ENCODE measurements at places on chromosomes 1 and 21.

DNA sequence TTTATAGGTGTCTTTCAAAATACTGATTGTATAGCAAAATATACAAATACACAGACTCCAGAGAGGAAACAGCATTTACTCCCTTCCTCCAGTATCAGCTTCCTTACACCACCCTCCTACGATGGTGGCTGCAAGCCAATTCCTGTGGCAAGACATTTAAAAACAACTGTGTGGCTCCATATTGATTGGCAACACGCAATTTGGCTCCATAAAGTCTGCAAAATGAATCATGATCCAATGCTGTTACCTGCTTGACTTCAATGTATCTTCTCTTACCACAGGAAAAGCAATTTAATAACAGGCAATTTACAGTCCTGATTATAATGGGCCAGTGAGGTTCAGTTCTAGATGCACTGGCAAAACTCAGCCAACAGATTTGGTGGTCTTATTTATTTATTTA lies 19.7 kb upstream of the ATP6V1G3 start:
- DNase-seq, result peak; percentile 47

DNA sequence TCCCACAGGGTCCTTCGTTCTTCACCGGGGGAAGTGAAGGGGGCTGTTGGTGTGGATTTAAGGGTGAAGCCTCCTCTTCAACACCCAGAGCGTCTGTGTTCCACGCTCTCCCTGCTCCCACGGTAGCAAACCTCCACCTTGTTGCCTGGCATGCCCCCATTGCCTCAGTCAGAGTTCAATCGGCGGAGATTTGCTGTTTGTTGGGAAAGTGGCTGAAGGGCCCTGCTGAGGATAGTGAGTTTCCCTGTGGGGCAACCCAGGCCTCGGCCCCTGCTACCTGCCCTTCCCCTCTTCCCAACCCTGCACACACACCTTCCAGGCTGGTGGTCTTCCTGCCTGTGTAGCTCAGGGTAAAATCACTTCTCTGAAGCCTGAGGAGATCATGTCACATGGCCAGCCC lies 60.5 kb downstream of the TOR1AIP2 start:
- DNase-seq, result no peak

GRCh38 chr1:177044390-177044789 lies 120.1 kb downstream of the ASTN1 start:
- no peak for DNase-seq

DNA sequence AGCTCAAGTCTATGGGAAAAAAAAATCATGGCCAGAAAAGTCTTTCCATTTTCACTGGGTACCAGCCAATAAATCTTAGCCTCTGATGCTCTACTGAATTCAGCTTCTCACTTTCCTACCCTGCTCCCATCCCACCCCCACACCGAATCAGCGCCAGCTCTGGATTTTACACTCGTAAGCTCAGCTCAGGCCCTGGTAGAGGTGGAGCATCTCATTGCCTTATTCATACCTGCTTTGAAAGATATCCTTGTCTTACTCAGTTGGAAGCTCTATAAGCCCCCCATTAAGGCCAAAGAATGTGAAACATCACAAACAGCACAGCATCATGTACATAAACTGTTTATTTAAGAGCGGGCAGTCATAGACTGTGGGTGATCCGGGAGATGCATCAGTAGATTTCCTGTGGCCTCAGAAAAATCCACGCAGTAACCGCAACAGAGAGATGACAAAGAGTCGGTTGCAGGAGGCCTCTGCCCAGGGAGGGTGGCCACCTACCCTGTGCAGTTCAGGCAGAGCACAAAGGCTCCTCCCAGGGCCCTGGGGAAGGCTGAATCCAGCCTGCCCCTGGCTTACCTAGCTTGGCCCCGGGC lies 36.4 kb upstream of the ETS2 start:
- DNase-seq, result no peak

DNA sequence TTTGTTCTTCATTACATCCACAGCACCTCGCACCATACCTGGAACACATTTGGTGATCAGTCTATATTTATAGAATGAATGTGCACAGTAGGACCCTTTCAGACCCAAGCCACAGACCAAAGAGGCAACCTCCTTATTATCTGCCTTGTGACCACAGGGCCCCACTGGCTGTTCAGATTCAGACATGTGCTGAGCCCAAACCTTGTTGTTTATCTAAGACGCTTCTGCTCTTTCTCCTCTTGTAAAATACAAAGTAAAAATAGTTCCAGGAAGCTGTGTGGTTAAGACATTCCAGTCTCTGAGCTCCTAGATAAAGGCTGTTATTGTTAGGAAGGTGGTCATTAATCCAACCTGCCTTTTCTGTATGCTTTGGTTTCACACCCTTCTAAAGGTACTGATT lies 3.6 kb upstream of the SCMH1 start:
- no peak for DNase-seq

DNA sequence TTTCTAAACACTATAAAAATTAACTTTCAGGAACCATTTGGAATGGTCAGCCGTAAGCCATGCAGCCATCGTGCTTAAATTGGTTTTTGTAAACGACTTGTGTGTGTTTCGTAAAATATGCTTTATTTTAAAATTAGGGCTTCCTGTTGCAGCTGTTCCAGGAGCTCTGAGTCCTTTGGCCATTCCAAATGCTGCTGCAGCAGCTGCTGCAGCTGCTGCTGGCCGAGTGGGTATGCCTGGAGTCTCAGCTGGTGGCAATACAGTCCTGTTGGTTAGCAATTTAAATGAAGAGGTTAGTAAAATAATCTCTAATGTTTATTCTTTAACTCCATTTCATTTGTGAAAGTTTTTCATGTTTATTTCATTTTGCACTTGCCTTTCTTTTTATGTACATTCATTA lies 83.1 kb downstream of the PTBP2 start:
- no peak for DNase-seq

- DNase-seq, result no peak
These were observed 8.4 kb upstream of the SLC37A1 start for GRCh38 chr21:42505090-42505726.

GRCh38 chr1:226332947-226333346 lies 24.0 kb upstream of the LIN9 start:
- DNase-seq, result no peak

DNA sequence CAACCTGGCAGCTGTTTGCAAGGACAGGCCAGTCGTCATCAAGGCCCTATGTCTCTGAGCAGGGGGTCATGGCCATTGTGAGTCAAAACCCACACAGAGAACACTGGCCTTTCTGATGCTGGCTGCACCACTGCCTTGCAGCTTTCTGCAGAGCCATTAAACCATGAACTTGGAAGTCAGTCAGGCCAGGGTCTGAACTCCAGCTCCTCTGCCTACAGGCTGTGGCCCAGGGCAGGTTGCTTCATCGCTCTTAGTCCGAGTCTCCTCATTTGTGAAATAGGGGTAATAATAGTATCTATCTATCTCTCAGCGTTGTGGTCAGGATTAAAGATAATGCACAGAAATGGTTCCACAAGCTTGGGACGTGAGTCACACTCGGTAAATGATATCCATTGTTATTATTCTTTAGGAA lies 35.8 kb upstream of the HIVEP3 start:
- no peak for DNase-seq

- no peak for DNase-seq
These were observed 1.7 kb downstream of the SLC19A1 start for GRCh38 chr21:45540601-45540970.

DNA sequence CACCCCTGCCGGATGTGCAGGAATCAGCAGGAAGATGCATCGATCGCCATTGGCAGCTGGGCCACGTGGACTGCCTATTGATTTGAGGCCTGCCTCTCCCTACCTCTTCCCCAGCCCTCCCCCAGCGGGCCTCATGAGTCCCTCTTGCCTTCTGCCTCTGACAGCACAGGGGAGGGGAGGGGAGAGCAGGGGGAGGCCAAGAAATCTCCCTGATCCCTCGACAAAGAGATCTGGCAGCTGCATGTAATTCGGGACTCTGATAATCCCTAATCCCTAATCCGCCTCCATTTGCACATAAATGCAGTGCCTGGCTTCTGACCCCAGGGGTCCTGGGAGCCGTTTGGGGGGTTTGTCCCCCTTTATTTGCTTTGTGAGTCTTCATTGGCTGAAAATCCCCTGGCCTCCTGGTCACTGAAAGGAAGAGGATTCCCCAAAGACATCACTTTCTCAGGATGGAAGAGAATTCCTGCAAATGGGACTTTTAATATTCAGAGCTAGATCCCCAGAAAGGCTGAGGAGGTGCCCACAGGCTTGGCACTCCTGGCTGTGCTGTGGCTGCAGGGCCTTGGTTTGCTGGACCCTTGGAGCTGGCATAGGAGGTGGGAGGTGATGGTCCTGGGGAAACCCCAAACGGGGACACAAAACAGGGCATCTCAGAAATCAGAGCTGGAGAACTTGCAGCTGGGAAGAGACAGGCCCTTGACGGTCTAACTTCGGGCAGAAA lies 239.4 kb upstream of the POU3F1 start:
- no peak for DNase-seq

DNA sequence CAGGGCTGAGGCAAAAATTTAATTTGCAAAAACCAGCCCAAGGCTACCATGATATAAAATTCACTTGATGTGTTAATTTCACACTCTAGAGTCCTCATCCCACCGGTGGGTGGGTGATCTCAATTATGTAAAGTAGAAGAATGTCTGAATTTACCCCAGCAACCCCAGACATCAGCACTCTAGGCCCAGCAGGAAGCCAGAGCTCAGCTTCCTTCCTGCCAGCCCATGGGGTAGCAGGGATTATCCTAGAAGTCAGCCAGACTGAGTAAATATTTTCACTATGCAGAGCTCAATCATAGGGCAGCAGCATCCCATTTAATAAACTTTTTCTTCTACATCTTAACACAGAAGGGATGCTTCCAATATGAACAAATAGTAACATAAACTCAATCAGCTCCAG lies 71.0 kb downstream of the SIPA1L2 start:
- DNase-seq, result no peak

DNA sequence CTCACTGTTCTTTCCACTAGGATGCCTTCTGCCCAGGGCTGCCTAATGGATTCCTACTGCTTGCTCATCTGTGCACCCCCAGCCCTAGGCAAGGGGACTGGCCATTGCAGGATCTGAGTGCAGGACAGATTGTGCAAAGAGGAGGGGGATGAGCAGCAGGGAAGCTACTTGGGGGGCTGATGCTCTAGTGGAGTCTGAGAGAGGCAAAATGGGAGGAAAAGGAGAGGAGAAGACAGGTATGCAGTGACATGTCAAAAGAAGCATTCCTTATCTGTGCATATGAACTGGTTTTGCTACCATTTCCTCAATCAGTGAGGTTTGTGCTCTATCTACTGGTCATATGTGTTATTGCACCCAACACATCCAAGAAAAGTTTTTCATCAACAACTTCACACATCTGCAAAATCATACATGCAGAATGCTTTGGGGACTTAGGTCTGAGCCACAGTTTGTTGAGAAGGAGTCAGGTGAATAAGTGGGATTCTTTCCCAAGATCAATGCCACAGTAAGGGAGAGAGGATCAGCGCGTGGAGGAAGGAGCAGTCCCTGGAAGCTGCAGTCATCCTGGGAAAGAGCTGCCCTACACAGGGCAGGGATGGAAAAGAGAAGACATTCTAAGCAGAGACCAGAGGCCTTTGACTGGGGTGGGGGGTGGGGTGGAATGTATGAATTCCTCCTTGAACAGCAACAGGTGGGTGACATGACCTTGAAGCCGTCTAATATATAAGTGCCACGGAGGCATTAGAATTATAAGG lies 14.4 kb downstream of the SLC5A9 start:
- peak; percentile 1 for DNase-seq
